Type B pancreatic cell (in vitro differentiated cells): ENCODE measurements at places on chromosomes 3 and 15. TPM values are rescaled to one million over a fixed set of nuclear protein-coding genes. Genes with fewer than 3 reads are reported as not detected.
A peak's percentile ranks its signal among the peaks of the same experiment; 100 is the strongest.

GRCh38 chr3:48619541-48620524 lies 1.7 kb downstream of the TMEM89 start:
- no peaks in the 10 kb centered on the region for H3K4me1 ChIP-seq
- H3K27me3 ChIP-seq = no peaks in the 10 kb centered on the region
- DNase-seq = no peak
- no peak overlapping the region for H3K4me3 ChIP-seq
- H3K27ac ChIP-seq = no peak overlapping the region
- H3K36me3 ChIP-seq = no peaks in the 10 kb centered on the region

The C3orf49 gene
- not detected in 2 replicates for total RNA-seq

GRCh38 chr15:67784090-67784781 lies 41.1 kb upstream of the SKOR1 start:
- peaks cover 12% of the 10 kb centered on the region for H3K36me3 ChIP-seq
- peaks cover 18% of the 10 kb centered on the region for H3K4me1 ChIP-seq
- no peak overlapping the region for H3K4me3 ChIP-seq
- DNase-seq = no peak
- peaks cover 3% of the 10 kb centered on the region for H3K27me3 ChIP-seq

The POLQ gene
- total RNA-seq = 6.2 and 12.2 TPM in 2 replicates

The ITGB5 gene
- total RNA-seq = 46.0 and 70.7 TPM in 2 replicates

DNA sequence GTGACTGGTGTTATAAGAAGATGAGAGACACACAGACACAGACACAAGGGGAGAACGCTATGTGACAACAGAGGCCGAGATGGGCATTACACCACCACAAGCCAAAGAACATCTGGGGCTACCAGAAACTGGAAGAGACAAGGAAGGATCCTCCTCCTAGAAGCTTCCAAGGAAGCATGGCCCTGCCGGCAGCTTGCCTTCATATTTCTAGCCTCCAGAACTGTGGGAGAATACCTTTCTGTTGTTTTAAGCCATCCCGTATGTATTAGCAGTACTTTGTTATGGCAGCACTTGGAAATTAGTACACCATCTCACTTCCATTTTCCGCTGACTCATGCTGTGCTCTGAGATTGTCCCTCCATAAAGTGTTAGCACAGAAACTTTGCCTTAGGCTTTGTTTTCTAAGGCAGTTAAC lies 38.7 kb upstream of the CA12 start:
- H3K27ac ChIP-seq = no peak overlapping the region
- H3K4me1 ChIP-seq = peaks cover 7% of the 10 kb centered on the region
- no peak overlapping the region for H3K4me3 ChIP-seq
- peaks cover 2% of the 10 kb centered on the region for H3K27me3 ChIP-seq
- no peak for DNase-seq

- no peak overlapping the region for H3K27ac ChIP-seq
- peaks cover 7% of the 10 kb centered on the region for H3K4me1 ChIP-seq
These were observed 230.2 kb upstream of the IGF1R start for GRCh38 chr15:98418122-98418521.

The EIF4E3 gene
- 14.4 and 16.2 TPM in 2 replicates for total RNA-seq

GRCh38 chr3:59189526-59189925 lies 139.7 kb upstream of the CFAP20DC start:
- no peaks in the 10 kb centered on the region for H3K36me3 ChIP-seq
- no peak overlapping the region for H3K27ac ChIP-seq
- H3K27me3 ChIP-seq = peaks cover 18% of the 10 kb centered on the region
- no peaks in the 10 kb centered on the region for H3K4me1 ChIP-seq
- no peak overlapping the region for H3K4me3 ChIP-seq

GRCh38 chr3:141241616-141242376 lies 10.2 kb downstream of the PXYLP1 start:
- H3K4me1 ChIP-seq = peaks cover 24% of the 10 kb centered on the region
- DNase-seq = peak; percentile 62
- no peaks in the 10 kb centered on the region for H3K27me3 ChIP-seq
- H3K4me3 ChIP-seq = no peak overlapping the region

GRCh38 chr15:89070197-89071124 lies 17.8 kb upstream of the ABHD2 start:
- no peaks in the 10 kb centered on the region for H3K4me1 ChIP-seq
- H3K4me3 ChIP-seq = no peak overlapping the region
- no peaks in the 10 kb centered on the region for H3K36me3 ChIP-seq
- no peak for DNase-seq
- H3K27ac ChIP-seq = no peak overlapping the region

The CADM2 gene
- total RNA-seq = 4.0 and 11.4 TPM in 2 replicates

GRCh38 chr3:4633078-4634004 lies 140.2 kb downstream of the ITPR1 start:
- H3K36me3 ChIP-seq = no peaks in the 10 kb centered on the region
- H3K27ac ChIP-seq = no peak overlapping the region
- no peak overlapping the region for H3K4me3 ChIP-seq
- H3K27me3 ChIP-seq = no peaks in the 10 kb centered on the region

The LNP1 gene
- total RNA-seq = 3.4 and 6.2 TPM in 2 replicates

The HGD gene
- total RNA-seq = 10.4 and 14.0 TPM in 2 replicates

- H3K27me3 ChIP-seq = no peaks in the 10 kb centered on the region
These were observed 46.3 kb downstream of the LSM3 start for GRCh38 chr3:14224895-14225294.

DNA sequence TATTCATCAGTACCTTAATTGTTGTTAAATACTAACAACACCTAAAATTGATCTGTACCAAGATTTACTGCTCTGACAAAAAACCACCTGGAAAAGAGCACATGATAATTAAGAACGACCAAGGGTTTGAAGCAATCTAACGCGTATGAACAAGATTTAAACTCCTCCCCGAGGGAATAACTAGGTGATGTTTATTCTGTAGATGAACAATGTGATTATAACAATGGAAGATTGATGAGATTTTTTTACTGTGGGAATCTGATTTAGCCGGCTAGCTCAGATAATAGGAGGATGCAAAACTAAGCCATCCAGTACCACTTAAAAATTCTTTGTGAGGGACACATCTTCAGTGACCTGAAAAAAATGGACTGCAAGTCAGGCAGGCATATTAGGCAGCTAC lies 222.1 kb downstream of the FHIT start:
- H3K4me3 ChIP-seq = no peak overlapping the region
- no peaks in the 10 kb centered on the region for H3K27me3 ChIP-seq
- no peak for DNase-seq
- H3K27ac ChIP-seq = no peak overlapping the region
- H3K36me3 ChIP-seq = peaks cover 7% of the 10 kb centered on the region

DNA sequence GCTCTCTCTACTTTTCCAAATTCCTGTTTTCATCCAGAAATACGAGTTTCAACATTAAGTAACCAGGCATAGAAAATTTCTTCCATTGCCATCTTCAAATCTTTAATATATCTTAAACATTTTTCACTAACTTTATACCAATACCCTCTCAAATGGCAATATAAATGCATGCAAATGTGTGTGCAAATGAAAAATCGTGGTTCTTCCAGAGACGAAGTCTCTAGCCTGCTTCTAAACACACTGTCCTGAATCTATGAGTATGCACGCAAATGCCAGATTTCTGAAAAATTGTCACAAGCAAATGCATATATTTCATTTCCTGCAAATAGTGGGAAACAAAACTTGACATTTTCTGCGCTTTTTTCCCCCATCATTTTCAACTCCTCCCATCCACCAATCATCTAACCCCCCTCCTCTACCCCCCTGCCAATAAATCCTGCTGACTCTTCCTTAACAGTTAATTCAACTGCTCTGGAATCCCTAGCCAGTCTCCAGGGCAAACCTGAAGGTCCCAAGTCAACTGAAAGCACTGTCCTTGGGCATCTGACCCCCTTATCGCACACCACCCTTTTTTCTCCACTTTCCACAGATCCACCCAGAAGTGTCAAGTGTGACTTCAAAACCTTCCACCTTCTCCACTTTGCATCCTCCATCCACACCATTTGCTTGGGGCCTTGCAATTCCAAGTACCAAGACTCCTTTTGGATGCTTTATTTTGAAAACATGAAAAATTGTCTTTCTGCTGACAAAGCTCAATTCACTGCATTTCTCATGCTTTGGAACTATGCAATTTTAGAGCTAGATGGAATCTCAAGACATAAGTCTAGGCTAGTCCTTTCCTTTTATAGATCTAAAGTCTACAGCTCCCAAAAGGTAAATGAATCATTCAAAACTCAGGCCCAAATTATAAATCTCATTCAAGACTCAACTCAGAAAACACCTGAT lies 144.7 kb downstream of the OSBPL10 start:
- peaks cover 18% of the 10 kb centered on the region for H3K4me1 ChIP-seq
- H3K36me3 ChIP-seq = peaks cover 4% of the 10 kb centered on the region
- H3K27ac ChIP-seq = no peak overlapping the region
- no peak for DNase-seq
- peaks cover 7% of the 10 kb centered on the region for H3K27me3 ChIP-seq
- H3K4me3 ChIP-seq = no peak overlapping the region

The PPP1R14D gene
- 0.70 and 1.0 TPM in 2 replicates for total RNA-seq

The INSYN1 gene
- total RNA-seq = 5.8 and 6.4 TPM in 2 replicates

GRCh38 chr3:128804017-128804810 lies 75.2 kb upstream of the ACAD9 start:
- DNase-seq = no peak
- peaks cover 19% of the 10 kb centered on the region for H3K36me3 ChIP-seq
- peak overlapping the region; percentile 75 for H3K27ac ChIP-seq
- no peaks in the 10 kb centered on the region for H3K27me3 ChIP-seq
- H3K4me3 ChIP-seq = peak overlapping the region; percentile 4

- no peaks in the 10 kb centered on the region for H3K27me3 ChIP-seq
- no peaks in the 10 kb centered on the region for H3K36me3 ChIP-seq
These were observed 35.9 kb downstream of the SLC12A1 start for GRCh38 chr15:48242015-48242414.

GRCh38 chr3:177742273-177742672 lies 545.0 kb upstream of the TBL1XR1 start:
- no peak for DNase-seq
- H3K4me3 ChIP-seq = no peak overlapping the region
- H3K27ac ChIP-seq = no peak overlapping the region
- H3K27me3 ChIP-seq = no peaks in the 10 kb centered on the region

DNA sequence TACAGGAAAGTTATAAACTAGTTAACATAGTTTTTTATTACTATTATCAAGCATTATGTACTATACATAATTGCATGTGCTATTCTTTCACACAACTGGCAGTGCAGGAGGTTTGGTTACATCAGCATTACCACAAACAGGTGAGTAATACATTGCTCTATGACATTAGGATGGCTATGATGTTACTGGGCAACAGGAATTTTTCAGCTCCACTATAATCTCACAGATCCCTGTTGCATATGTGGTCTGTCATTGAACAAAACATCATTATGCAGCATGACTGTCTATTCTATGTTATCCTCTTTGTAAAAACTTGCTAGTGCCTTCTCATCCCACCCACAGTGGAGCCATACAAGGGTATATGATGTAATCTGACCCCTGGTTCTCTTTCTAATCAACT lies 36.5 kb upstream of the PDZRN3 start:
- H3K27me3 ChIP-seq = peaks cover 6% of the 10 kb centered on the region
- no peak for DNase-seq
- no peaks in the 10 kb centered on the region for H3K36me3 ChIP-seq

DNA sequence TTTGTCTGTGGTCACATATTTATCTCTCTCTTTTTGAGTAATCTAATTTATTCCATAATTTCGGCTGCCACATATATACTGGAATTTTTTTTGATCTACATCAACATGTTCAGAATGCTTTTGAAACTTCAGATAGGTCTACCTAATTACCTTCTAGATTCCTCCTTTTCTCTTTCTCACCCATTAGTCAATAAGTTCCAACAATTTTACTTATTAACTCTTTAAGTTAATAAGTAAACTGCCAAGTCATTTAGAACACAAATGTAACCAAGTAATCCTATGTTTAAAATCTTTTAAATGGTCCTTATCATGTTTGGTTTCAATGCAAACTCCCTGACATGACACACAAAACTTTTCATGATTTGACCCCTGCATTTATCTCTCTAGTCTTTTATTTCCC lies 410.5 kb downstream of the UNC13C start:
- no peak overlapping the region for H3K4me3 ChIP-seq
- no peaks in the 10 kb centered on the region for H3K27me3 ChIP-seq
- H3K36me3 ChIP-seq = no peaks in the 10 kb centered on the region

DNA sequence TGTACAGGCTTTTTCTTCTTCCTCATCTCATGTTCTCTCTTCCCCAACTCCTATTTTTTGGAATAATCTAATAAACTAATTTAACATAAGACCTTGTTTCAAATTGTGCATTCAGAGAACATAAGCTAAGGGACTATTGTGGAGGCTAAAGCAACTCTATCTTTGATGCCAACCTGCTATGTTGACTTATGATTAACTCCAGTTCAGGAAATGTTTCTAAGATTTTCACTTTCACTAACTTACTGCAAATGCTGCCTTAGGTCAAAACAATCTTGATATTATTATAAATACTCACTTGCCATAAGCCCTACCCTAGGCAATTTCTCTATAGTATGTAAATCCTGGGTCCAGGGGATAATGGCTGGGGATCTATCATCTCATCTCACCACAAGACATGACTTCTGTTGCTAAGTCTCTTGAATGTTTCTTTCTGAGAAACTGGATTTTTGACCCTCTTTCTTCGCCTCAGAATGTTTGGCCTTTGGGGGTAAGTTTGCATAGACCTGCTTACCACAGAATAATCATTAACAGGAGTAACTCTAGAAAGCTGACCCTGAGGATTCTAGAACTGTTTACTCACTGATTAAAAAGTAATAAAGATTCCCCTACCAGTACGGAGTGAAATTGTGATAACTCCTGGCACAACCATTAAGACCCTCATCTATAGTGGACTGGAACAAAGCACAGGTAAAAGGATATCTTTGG lies 768.1 kb downstream of the GBE1 start:
- DNase-seq = no peak
- no peaks in the 10 kb centered on the region for H3K36me3 ChIP-seq
- no peaks in the 10 kb centered on the region for H3K4me1 ChIP-seq
- no peak overlapping the region for H3K4me3 ChIP-seq
- H3K27me3 ChIP-seq = no peaks in the 10 kb centered on the region
- H3K27ac ChIP-seq = no peak overlapping the region

The CELSR3 gene
- 9.8 and 10.2 TPM in 2 replicates for total RNA-seq

- no peaks in the 10 kb centered on the region for H3K4me1 ChIP-seq
- no peak overlapping the region for H3K27ac ChIP-seq
- no peaks in the 10 kb centered on the region for H3K27me3 ChIP-seq
- no peak for DNase-seq
These were observed 178.9 kb downstream of the IL5RA start for GRCh38 chr3:2931265-2931664.

The FES gene
- 3.1 TPM in 2 replicates for total RNA-seq

GRCh38 chr3:57164217-57164656 lies 916 bp downstream of the IL17RD start:
- no peak for DNase-seq
- no peaks in the 10 kb centered on the region for H3K36me3 ChIP-seq
- H3K4me1 ChIP-seq = peaks cover 51% of the 10 kb centered on the region
- H3K27ac ChIP-seq = peak overlapping the region; percentile 64
- H3K27me3 ChIP-seq = peaks cover 28% of the 10 kb centered on the region

The RRP9 gene
- total RNA-seq = 22.7 and 30.0 TPM in 2 replicates

GRCh38 chr3:172444821-172445220 lies 3.4 kb downstream of the GHSR start:
- peaks cover 78% of the 10 kb centered on the region for H3K27me3 ChIP-seq
- no peaks in the 10 kb centered on the region for H3K36me3 ChIP-seq
- H3K4me3 ChIP-seq = no peak overlapping the region
- H3K27ac ChIP-seq = no peak overlapping the region

The RTP1 gene
- not detected in 2 replicates for total RNA-seq
